Activated naive CD8-positive, alpha-beta T cell treated with anti-CD3 and anti-CD28 coated beads, Interleukin-2, amount 10 ng/mL, durations not matched to agents 7 days and 5 days (primary cell): ENCODE measurements at places on chromosomes 1 and 21. TPM values are rescaled to one million over a fixed set of nuclear protein-coding genes. Genes with fewer than 3 reads are reported as not detected.

GRCh38 chr1:8625981-8626898, 191.2 kb downstream of the RERE start:
- DNase-seq, result no peak
- H3K4me3 ChIP-seq, result no peak overlapping the region
- H3K27ac ChIP-seq, result no peak overlapping the region

PTGER3 gene
- total RNA-seq, result 0.71 TPM

DNA sequence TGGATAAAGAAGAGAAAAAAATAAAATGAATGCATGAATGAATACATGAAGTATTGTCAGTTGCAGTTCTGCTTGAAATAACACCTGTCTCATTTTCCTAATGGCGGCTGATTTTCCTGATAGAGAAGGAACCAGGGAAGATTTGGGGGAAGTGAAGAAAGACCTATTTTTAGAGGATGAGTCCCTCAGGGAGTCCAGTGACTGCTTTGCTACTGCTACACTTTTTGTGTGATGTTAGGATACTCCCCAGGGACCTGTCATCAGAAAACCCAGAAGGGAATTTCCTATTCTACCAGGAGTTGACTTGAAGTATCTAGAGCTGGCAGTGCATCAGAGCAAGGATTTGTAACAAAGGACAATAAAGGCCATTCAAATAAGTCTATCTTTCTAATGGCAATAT, 114.8 kb downstream of the MAB21L3 start:
- H3K27ac ChIP-seq, result no peak overlapping the region
- H3K27me3 ChIP-seq, result peaks cover 9% of the 10 kb centered on the region
- no peak overlapping the region for H3K4me3 ChIP-seq
- H3K4me1 ChIP-seq, result no peaks in the 10 kb centered on the region
- H3K36me3 ChIP-seq, result peaks cover 1% of the 10 kb centered on the region

- no peak overlapping the region for H3K27ac ChIP-seq
- no peaks in the 10 kb centered on the region for H3K27me3 ChIP-seq
- DNase-seq, result no peak
- peaks cover 17% of the 10 kb centered on the region for H3K4me1 ChIP-seq
- peaks cover 7% of the 10 kb centered on the region for H3K36me3 ChIP-seq
- H3K4me3 ChIP-seq, result no peak overlapping the region
Observed at GRCh38 chr1:28078680-28079626, 9.5 kb downstream of the EYA3 start.

- H3K4me1 ChIP-seq, result peaks cover 17% of the 10 kb centered on the region
- no peaks in the 10 kb centered on the region for H3K27me3 ChIP-seq
- DNase-seq, result no peak
- no peak overlapping the region for H3K4me3 ChIP-seq
Observed at GRCh38 chr1:244316407-244316806, 135.3 kb downstream of the ADSS2 start.

IFI44 gene
- total RNA-seq, result 180 TPM

DNA sequence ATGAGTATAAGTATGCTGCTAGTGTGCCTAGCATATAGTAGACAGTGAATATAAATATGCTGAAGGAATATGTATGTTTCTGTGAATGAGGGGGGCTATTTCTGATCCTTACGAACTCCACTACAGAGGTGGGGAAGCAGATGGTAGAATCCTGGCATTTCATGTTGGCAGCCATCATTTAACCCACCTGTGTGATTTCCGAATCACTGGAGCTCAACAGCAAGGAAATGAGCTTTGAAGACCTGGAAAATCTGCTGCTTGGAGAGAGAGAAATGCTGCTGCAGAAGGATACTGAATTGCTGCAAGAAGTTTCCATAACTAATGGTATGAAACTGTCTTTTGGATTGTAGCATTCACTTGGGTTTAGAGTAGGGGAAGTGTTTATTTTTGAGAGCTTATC, 83.5 kb downstream of the RABGAP1L start:
- H3K27ac ChIP-seq, result no peak overlapping the region
- peaks cover 13% of the 10 kb centered on the region for H3K36me3 ChIP-seq
- H3K27me3 ChIP-seq, result no peaks in the 10 kb centered on the region
- no peak for DNase-seq

- H3K27me3 ChIP-seq, result no peaks in the 10 kb centered on the region
- DNase-seq, result no peak
- H3K27ac ChIP-seq, result no peak overlapping the region
- H3K4me3 ChIP-seq, result no peak overlapping the region
- no peaks in the 10 kb centered on the region for H3K36me3 ChIP-seq
Observed at GRCh38 chr1:202172015-202172355, 11.6 kb upstream of the PTPN7 start.
